ENCODE measurements at places on chromosomes 11 and 22.

DNA sequence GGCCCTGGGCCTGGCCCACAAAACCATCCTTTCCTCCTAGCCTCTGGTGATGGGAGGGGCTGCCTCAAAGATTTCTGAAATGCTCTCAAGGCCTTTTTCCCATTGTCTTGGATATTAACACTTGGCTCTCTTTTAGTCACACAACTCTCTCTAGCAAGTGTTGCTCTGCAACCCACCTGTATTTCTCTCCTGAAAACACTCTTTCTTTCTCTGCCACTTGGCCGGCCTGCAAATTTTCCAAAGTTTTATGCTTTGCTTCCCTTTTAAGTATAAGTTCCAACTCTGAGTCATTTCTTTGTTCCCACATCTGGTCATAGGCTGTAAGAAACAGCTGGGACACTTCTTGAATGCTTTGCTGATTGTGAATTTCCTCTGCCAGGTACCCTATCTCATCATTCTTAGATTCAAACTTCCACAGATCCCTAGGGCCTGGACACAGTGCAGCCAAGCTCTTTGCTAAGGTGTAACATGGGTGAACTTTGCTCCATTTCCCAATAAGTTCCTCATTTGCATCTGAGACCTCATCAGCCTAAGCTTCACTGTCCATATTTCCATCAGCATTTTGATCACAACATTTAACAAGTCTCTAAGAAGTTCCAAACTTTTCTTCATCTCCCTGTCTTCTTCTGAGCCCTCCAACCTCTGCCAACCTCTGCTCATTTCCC, 93.8 kb downstream of the TRIM29 start:
- DNase-seq, result no peak

DNA sequence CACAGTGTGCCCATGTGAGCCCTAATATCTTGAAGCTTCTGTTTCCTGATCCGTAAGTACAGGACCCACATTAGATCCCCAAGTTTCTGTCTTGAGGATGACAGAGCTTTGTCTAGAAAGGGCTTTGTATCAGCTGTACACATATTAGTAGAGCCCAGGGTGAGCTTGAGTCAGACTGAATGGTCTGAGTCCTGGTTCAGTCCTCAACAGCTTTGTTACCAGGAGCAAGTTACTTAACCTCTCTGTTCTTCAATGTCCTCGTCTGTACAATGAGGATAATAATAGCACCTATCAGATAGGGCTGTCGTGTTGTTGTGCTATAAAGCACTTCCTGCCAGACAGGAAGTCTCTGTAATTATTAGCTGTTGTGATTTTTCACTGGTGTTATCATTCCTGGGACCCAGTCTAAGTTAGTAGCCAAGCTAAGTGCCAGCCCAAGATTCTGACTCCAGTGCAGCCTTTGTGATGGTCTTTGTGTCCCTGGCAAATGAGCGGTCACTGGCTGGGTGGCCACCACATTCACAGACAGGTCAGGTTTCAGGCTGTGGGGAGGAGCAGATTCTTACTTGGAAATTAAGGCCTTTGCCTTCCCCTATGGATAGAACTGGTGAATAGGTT, 6.8 kb downstream of the TOM1 start:
- no peak for DNase-seq

DNA sequence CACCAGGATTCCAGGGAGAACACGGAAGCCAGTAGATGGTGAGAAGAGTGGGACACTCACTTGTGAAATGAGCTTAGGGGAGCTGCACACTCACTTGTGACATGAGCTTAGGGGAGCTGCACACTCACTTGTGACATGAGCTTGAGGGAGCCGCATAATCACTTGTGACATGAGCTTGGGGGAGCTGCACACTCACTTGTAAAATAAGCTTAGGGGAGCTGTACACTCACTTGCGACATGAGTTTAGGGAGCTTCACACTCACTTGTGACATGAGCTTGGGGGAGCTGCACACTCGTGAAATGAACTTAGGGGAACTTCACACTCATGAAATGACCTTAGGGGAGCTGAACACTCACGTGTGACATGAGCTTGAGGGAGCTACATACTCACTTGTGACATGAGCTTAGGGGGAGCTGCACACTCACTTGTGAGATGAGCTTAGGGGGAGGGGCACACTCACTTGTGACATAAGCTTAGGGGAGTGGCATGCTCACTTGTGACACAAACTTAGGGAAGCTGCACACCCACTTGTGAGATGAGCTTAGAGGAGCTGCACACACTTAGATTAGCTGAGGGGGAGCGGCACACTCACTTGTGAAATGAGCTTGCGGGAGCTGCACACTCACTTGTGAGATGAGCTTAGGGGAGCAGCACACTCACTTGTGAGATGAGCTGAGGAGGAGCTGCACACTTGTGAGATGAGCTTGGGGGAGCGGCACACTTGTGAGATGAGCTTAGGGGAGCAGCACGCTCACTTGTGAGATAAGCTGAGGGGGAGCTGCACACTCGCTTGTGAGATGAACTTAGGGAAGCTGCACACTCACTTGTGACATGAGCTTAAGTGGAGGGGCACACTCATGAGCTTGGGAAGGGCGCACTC, 59.0 kb downstream of the NCAPD3 start:
- no peak for DNase-seq

GRCh38 chr11:70338594-70338993, 59.7 kb upstream of the CTTN start:
- no peak for DNase-seq

GRCh38 chr22:37148742-37149665, 712 bp downstream of the IL2RB start:
- DNase-seq, result no peak

GRCh38 chr11:2211113-2211971, 39.7 kb upstream of the TH start:
- no peak for DNase-seq

- DNase-seq, result peak; percentile 79
Observed at GRCh38 chr11:133821776-133822175, 23.5 kb downstream of the SPATA19 start.

GRCh38 chr11:46009647-46010046, 87.2 kb downstream of the LARGE2 start:
- DNase-seq, result no peak

DNA sequence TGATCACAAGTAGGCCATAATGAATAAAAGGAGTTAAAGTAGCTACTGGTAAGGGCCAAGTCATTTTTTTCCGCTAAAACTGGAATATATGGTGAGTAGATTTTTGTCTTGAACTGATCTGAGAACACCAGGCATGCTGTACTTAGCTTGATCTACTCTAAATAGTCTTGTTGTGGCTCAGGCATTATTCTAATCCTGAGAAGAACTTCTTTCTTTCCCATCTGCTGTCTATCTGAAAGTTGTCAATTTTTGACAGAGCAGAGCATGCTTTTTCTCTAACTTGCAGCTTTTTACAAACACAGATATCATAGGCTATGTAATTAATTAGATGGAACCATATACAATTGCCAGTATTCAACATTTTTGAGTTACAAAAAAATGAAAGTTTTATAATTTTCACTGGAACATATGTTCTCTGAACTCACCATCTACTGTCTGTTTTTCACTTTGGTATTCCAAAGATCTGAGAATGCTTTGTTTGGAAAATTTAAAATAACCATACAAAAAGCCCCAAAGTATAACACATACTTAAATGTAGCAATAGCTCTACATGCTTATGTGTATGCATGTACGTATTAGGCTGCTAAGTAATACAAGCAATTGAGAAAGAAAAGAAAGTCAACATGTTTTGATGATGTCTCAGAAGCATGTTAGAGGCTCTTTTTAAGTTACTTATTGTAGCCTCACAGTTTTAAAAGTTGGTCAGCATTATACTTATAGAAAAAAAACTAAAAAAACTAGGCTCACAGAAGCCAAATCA, 542.7 kb upstream of the LUZP2 start:
- no peak for DNase-seq

DNA sequence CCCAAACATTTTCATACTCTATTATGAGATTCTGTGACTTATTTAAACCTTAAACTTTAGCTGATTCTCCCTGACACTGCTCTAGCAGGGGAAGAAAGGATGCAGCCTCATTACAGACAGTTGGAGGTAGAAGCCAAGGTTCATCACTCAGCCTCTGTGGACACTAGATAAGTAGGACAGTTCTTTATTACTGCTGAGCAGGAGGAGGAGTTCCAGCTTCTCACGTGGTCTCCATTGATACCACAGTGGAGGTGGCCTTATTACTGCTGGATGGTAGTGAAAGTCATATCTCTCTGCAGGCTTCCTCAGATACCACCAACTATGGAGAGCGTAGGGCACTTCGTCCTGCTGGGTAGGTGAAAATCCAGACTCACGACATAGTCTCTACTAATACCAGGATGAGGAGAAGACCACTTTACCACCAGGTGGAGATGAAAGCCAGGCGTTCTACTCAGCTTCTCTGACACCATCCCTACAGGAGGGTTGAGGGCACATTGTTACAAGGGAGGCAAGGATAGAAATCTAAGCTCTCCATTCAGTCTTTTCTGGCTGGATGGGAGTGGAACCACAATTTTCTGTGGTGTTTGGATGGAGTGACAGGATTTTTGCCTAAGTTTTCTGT, 13.1 kb upstream of the ANGPTL5 start:
- no peak for DNase-seq

DNA sequence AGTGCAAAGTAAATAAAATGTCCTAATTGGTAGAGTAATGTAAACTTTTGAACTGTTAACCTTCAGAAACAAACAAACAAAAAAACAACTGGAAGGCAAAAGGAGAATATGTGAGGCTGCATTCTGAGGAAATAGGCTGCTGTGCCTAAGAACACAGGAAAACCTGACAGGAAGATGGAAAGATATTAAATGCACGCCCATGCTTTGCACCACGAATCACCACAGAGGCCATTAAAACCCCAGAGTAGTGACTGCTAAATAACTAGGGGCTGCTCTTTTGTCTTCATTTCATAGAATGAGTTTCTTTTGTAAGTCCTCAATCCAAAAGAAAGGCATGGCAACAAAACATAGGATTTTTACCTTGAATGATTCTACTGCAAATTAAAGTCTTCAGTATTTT, 436.0 kb downstream of the RAB38 start:
- DNase-seq, result no peak

DNA sequence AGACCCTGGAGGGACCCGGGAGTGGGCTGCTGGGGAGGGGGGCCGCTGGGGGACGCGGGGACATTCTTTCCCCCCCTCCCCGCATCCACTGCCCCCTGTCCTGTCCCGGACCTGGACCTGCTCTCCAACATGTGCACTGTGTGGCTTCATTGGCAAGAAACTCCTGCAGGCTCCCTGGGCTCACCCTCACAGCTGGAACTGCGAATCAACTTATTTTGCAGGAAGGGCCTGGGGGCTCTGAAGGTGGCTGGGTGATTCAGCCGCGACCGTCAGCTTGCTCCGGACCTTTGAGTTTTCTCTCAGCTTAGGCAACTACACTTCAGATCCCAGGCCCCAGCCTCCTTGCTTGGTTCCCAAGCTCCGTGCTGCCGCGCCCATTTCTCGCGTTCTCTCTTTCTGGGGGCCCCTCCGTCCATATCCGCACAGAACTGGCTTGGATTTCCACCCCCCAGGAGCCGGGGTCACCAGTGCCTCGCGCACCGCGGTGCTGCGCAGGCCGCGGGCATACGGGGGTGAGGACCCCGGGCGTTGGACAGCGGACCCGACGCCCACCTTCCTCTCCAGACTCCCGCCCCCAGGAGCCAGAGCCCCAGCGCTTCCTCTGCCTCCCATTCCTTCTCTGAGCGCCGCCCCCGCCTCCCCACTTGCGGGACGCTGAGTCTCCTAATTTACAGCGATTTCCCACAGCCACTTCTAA, 471 bp upstream of the AHNAK start:
- no peak for DNase-seq

GRCh38 chr22:46001426-46002106, 24.6 kb upstream of the WNT7B start:
- no peak for DNase-seq

GRCh38 chr11:9274499-9275258, 9.5 kb upstream of the DENND5A start:
- no peak for DNase-seq

- no peak for DNase-seq
Observed at GRCh38 chr11:9772218-9772617, 108.3 kb downstream of the SWAP70 start.

DNA sequence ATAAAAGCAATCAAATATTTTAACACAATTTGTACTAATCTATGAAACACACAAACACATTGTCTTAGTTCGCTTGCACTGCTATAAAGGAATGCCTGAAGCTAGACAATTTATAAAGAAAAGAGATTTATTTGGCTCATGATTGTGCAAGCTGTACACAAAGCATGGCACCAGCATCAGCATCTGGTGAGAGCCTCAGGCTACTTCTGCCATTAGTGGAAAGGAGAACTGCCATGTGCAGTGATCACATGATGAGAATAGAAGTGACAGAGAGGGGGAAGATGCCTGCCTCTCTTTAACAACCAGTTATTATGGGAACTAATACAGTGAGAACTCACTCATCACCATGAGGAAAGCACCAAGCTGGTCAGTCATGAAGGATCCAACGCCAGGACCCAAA, 105.1 kb downstream of the GUCY1A2 start:
- DNase-seq, result no peak

GRCh38 chr11:102518296-102519094, 12.1 kb downstream of the MMP7 start:
- DNase-seq, result peak; percentile 59

DNA sequence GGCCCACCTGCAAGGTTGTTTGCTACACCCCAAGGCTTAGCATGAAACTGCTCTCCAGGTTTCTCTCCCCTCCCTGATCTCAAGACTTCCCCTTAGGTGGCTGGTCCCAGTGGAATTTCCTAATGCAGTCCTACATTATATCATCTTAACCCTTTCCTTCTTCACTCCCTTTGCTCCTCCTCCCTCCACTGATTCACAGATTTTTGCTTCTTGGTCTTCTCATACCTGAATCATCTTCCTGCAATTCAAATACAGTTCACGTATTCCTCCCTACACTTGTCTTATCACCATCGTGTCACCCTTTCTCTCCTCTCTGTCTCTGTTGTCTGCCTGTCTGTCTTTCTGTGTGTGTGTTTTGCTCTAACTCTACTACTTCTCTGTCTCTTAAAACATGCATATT, 17.0 kb downstream of the MMP10 start:
- no peak for DNase-seq

GRCh38 chr22:17754233-17754925, 19.9 kb downstream of the BID start:
- no peak for DNase-seq

GRCh38 chr11:57453543-57454177, 6.7 kb upstream of the RTN4RL2 start:
- DNase-seq, result no peak

GRCh38 chr22:47126344-47126811, 363.9 kb downstream of the TBC1D22A start:
- DNase-seq, result no peak

- no peak for DNase-seq
Observed at GRCh38 chr11:31218847-31219246, 150.7 kb downstream of the DCDC1 start.

GRCh38 chr11:107590460-107591377, at the start of gene ELMOD1:
Gene ELMOD1 (plus strand): TSS chr11:107591147. CDS start chr11:107618190, 27,043 bp downstream.
- peak; percentile 71 for DNase-seq

GRCh38 chr22:22877523-22878210, 9.9 kb upstream of the IGLL5 start:
- DNase-seq, result peak; percentile 89
